ENCODE measurements at places on chromosomes 1 and 21. TPM values are rescaled to one million over a fixed set of nuclear protein-coding genes. Genes with fewer than 3 reads are reported as not detected.

DNA sequence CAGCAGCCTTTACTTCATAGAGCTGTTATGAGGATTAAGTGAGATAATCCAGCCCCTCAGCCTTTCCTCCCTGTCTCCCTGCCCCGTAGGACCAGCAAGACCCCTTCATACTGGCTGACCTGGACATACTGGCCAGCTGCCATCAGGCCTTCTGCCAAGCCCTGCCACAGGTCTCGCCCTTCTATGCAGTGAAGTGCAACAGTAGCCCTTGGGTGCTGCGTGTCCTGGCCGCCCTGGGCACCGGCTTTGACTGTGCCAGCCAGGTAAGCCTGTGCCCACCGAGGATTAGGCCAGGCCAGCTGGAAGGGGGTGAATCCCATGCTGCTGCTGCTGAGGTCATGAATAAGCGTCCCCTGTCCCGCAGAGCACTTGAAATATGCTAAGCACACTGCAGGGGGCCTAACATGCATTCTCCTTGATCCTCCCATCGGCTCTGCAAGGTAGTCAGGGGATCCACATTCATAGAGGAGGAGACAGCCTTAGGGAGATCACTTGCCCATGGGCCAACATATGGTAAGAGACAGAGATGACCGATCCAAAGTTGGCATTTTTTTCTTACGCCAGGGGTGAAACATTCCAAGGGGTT lies 73.3 kb upstream of the TINAGL1 start:
- no peak overlapping the region for H3K4me3 ChIP-seq
- no peak for DNase-seq
- no peaks in the 10 kb centered on the region for H3K27me3 ChIP-seq
- peaks cover 4% of the 10 kb centered on the region for H3K4me1 ChIP-seq
- no peaks in the 10 kb centered on the region for H3K36me3 ChIP-seq

Gene NR5A2
- polyA plus RNA-seq = 36.5 TPM

DNA sequence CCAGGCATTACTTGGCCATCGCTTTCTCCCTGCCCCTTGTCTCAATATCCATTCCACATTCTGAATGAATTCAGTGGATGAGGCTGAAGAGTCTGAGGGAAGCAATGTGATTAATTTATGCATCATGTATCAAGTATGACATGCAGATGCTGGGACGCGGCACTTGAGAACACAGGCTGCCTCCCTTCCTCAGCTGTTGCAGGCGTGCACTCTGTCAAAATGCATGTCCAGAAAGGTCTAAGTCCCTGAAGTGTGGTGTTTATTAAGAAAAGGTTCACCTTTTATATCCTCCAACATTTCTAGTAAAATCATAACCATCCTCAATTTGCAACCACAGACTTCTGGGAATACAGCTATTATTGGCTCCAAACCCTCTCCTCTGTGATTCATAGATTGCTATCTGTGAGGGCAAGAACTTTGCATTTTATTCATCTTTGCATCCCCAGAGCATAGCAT lies 22.6 kb upstream of the RAB3GAP2 start:
- no peaks in the 10 kb centered on the region for H3K36me3 ChIP-seq
- H3K27ac ChIP-seq = no peak overlapping the region
- H3K27me3 ChIP-seq = no peaks in the 10 kb centered on the region
- DNase-seq = no peak
- H3K4me1 ChIP-seq = no peaks in the 10 kb centered on the region
- H3K4me3 ChIP-seq = no peak overlapping the region

Gene BATF3
- polyA plus RNA-seq = 3.0 TPM

- no peaks in the 10 kb centered on the region for H3K27me3 ChIP-seq
- peaks cover 31% of the 10 kb centered on the region for H3K36me3 ChIP-seq
- no peak overlapping the region for H3K4me3 ChIP-seq
- H3K27ac ChIP-seq = no peak overlapping the region
- no peak for DNase-seq
- peaks cover 10% of the 10 kb centered on the region for H3K4me1 ChIP-seq
Measured at GRCh38 chr21:44334329-44335030, 4.7 kb downstream of the CFAP410 start.

DNA sequence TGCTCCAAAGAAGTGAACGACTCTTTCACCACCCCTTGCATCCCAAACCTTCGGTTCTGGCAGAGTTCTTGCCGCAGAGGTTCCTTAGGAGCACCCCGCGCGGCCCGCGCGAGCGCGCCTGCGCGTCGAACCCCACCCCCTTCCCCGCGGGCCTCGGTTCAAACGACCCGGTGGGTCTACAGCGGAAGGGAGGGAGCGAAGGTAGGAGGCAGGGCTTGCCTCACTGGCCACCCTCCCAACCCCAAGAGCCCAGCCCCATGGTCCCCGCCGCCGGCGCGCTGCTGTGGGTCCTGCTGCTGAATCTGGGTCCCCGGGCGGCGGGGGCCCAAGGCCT lies at the start of gene C1orf56:
C1orf56 (plus strand) TSS at position 161 of the 334 bp plus-strand sequence; CDS start at position 258, 97 bp downstream.
- H3K4me1 ChIP-seq = peaks cover 8% of the 10 kb centered on the region
- peaks cover 12% of the 10 kb centered on the region for H3K36me3 ChIP-seq
- peak; percentile 68 for DNase-seq
- peak within 1 kb of the TSS; percentile 98 for H3K4me3 ChIP-seq
- peak within 1 kb of the TSS; percentile 79 for H3K27ac ChIP-seq

DNA sequence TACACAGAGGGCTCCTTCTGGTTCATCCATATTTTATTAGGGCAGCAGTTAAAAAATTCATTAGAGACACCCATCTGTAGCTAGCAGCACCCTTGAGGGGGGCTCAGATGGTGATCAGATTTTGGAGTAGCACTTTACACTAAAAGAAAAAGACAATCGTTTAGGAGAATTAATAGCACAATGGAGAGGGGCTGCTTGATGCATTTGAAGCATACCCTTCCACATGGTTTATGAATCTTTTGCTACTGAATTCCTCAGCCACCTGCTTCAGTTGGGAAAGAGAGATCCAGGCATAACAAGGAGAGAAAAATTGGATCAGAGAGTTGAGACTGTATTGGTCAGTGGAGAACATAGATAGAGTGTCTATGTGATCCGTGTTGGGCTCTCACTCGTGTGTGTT lies 54.4 kb downstream of the DISC1 start:
- H3K4me1 ChIP-seq = no peaks in the 10 kb centered on the region
- H3K27ac ChIP-seq = no peak overlapping the region
- H3K4me3 ChIP-seq = no peak overlapping the region
- no peaks in the 10 kb centered on the region for H3K27me3 ChIP-seq
- H3K36me3 ChIP-seq = no peaks in the 10 kb centered on the region

GRCh38 chr1:62228136-62228882 lies 33.7 kb downstream of the L1TD1 start:
- H3K4me1 ChIP-seq = no peaks in the 10 kb centered on the region
- H3K27ac ChIP-seq = no peak overlapping the region
- no peak overlapping the region for H3K4me3 ChIP-seq
- peak; percentile 16 for DNase-seq
- no peaks in the 10 kb centered on the region for H3K36me3 ChIP-seq
- no peaks in the 10 kb centered on the region for H3K27me3 ChIP-seq

DNA sequence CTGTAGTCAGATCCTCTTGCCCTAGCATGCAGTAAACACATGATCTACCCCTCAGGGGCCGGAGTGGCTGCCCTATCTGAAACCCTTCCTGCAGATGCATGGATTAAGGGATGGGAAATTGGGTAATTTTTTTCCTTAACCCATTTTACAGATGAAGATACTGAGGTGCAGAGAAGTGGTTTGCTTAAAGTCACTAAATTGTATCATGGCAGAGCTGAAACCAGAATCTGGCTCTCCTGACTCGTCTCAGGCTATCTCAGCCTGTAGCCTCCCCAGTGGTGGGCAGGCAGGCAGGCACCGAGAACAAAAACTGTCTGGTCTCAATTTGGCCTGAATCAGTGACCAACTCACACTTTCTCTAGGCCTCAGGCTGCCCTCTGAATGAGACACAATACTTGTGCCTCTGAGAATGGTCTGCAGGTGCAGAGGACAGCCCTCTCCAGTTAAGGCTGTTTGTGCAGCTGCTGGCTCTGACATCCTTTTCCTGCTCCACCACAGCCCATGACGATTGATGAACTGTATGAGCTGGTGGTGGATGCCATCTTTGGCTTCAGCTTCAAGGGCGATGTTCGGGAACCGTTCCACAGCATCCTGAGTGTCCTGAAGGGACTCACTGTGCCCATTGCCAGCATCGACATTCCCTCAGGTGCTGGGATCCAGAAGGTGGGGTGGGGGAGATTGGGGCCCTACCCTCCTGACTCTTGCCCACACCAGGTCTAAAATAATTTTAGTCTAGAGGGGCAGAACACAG lies 1.5 kb downstream of the NAXE start:
- H3K27me3 ChIP-seq = no peaks in the 10 kb centered on the region
- H3K27ac ChIP-seq = no peak overlapping the region
- no peak overlapping the region for H3K4me3 ChIP-seq
- H3K36me3 ChIP-seq = peaks cover 51% of the 10 kb centered on the region
- DNase-seq = no peak

Gene PPIAL4G
- polyA plus RNA-seq = 0.04 TPM

Gene PLEKHA6
- polyA plus RNA-seq = 59.3 TPM

Gene COL24A1
- 1.6 TPM for polyA plus RNA-seq

GRCh38 chr1:162229549-162229948 lies 147.1 kb downstream of the SPATA46 start:
- no peaks in the 10 kb centered on the region for H3K36me3 ChIP-seq
- H3K4me1 ChIP-seq = no peaks in the 10 kb centered on the region
- H3K27me3 ChIP-seq = no peaks in the 10 kb centered on the region
- H3K27ac ChIP-seq = no peak overlapping the region
- no peak overlapping the region for H3K4me3 ChIP-seq

DNA sequence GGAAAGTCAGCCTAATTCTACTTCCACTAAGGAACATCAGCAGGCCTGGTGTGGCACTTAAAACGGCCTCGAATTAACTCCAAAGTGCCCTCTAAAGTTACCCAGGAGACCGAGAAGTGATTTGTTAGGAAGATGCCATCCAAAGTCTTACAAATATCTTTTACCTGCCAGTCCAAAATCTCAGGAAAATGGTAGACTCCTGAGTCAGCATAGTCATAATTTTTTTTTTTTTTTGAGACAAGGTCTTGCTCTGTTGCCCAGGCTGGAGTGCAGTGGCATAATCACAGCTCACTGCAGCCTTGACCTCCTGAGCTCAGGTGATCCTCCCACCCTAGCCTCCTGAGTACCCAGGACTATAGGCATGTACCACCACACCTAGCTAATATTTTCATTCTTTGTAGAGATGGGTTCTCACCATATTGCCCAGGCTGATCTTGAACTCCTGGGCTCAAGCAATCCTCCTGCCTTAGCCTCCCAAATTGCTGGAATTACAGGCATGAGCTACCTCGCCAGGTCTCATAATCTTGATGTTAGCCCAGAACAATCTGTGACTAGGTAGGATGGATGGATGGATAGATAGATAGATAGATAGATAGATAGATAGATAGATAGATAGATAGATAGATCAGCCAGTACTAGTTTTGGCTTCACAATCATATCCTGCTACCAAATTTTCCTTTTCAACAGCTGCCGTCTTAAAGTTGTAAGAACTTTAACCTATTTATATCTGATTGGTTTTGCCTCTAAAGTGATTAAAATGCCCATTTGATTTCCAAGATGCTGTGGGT lies 25.3 kb upstream of the PPP2R5A start:
- H3K4me1 ChIP-seq = peaks cover 26% of the 10 kb centered on the region
- H3K27me3 ChIP-seq = no peaks in the 10 kb centered on the region
- no peak overlapping the region for H3K27ac ChIP-seq
- no peaks in the 10 kb centered on the region for H3K36me3 ChIP-seq
- DNase-seq = no peak

Gene JAK1
- 69.1 TPM for polyA plus RNA-seq

- no peak overlapping the region for H3K4me3 ChIP-seq
- H3K27ac ChIP-seq = peak overlapping the region; percentile 97
- peaks cover 12% of the 10 kb centered on the region for H3K36me3 ChIP-seq
- peaks cover 52% of the 10 kb centered on the region for H3K4me1 ChIP-seq
- DNase-seq = no peak
Measured at GRCh38 chr1:44810101-44810761, 1.9 kb downstream of the BTBD19 start.

GRCh38 chr1:171762143-171762563 lies 19.3 kb upstream of the METTL13 start:
- H3K27ac ChIP-seq = no peak overlapping the region
- H3K4me3 ChIP-seq = no peak overlapping the region
- DNase-seq = no peak
- peaks cover 12% of the 10 kb centered on the region for H3K27me3 ChIP-seq
- no peaks in the 10 kb centered on the region for H3K36me3 ChIP-seq

Gene LCE1A
- polyA plus RNA-seq = not detected

Gene FAM72B
- 1.8 TPM for polyA plus RNA-seq

Gene HJV
- 0.46 TPM for polyA plus RNA-seq
